Urinary bladder (tissue), 4 donors: ENCODE measurements at places on chromosomes 6 and 20.

- no peak for DNase-seq
Measured at GRCh38 chr6:35993150-35993549, 31.3 kb downstream of the SLC26A8 start.

- no peak for DNase-seq
Measured at GRCh38 chr6:11536795-11537194, 754 bp upstream of the TMEM170B start.

DNA sequence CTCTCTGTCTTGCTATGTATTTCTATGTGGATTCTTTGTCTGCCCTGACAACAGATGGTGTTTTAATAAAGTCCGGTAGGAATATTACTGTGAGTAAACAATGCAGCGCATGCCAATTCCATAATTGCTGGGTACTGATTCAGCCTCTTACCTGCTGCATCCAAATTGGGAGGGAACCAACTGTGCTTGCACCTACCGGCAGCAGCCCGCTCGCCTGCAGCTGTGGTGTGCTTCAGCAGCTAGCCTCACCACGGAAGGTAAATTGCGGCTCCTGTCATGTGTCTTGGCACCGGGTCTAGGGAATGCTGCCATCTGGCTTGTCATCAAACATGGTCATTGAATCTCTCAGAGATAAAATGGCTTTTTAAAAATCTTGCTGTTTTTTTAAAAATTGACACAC, 704.8 kb upstream of the SLC35B3 start:
- no peak for DNase-seq

- no peak for DNase-seq
Measured at GRCh38 chr6:119535332-119535731, 185.8 kb upstream of the MAN1A1 start.

DNA sequence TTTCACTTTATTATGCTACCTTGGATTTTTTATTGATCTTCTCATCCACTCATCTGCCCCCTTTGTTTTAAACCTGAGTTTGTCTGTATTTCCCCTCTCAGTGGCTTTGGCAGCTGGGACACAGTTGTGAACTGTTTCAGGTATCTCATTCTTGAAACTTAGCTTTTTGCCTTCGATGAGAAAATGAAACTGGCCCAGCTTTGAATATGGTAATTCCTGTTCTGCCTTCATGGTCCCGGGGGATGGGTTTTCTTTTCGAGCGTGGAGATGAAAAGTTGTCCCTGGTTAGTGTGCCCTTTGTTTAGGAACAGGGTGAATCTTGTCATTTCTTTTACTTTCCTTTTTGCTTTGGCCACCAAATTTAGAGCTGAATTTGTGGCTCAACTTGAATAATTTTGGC, 25.6 kb downstream of the DHX35 start:
- no peak for DNase-seq

GRCh38 chr20:45416917-45417316, 976 bp downstream of the PIGT start:
- DNase-seq: no peak

DNA sequence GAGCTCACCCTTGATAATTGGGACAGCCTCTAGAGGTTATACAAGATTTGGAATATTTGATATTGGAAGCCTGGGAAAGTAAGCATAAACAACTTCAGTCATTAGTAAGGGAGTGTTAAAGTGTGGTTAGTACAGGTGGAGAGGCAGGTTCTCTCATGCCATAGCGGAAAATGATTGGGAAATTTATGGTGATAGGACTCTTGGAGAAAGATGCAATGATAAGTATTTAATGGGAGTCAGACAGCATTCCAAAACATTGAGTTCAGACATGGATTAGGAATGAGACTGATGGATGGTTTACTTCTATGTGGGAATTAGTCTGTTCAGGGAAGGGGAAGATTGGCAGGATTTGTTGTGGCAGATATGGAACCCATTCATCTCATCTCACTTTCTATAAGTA, 152.7 kb downstream of the MCHR2 start:
- DNase-seq: no peak

DNA sequence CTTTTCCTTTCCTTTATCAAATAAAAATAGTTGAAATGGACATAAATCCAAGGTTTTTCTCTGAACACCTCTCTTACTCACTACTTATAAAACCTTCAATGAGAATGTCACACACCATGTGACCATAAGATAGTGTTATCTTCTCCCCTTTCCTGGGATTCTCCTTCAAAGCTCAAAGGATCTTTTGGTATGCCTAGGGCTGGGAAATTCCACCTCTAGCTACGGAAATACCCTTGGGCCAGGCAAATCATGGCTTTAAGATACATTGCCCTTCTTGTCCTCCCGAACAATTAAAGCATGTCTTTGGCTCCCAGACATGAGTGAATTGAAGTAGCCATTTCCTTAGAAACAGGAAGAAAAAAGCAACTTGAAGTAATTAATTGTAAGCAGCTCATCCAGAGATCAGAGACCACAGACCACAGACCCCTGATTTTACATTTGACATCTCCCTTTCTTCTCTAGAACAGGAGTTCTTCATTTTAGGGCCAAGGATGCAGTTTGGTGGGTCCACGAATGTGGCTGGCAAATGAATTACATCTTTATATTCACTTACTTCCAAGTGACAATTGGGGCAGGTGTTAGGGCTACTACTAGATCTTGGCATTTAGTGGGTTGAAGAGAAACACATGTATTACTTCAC, 4.1 kb downstream of the PLCB4 start:
- DNase-seq: no peak

DNA sequence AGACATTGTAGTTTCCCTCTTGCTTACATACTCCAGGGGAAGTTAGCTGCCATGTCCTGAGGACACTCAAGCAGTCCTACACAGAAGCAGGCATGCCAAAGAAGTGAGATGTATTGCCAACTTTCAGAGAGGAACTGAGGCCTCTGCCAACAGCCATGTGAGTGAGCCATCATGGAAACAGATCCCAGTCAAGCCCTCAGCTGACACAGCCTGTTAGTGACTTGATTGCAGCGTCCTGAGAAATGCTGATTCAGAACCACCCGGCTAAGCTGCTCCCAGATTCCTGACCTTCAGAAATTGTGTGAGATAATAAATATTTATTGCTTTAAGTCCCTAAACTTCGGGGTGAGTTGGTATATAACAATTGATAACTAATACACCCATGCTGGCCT, 38.1 kb downstream of the GSTA2 start:
- DNase-seq: no peak

DNA sequence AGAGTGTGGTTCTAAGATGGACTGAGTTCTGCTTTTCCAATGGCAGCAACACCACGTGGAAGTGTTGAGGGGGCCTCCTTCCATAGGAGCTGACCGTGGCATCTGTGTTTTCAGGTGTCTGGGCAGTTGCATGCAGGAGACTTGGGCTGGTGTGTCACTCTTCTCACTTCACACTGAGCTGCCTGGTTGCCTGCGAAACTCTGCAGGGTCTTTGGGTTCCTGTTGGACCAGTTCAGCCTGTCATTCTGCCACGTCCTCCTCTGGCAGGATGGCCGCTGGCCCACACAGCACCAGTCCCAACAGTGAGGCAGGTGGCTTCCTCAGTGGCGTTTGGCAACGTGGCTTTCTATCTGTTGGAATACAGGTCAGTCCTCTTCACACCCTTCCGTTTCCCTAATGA, 16.1 kb upstream of the UNC93A start:
- DNase-seq: no peak

GRCh38 chr6:108626777-108627176, 66.1 kb downstream of the FOXO3 start:
- DNase-seq: no peak

- DNase-seq: no peak
Measured at GRCh38 chr20:24838546-24839535, 110.2 kb upstream of the CST7 start.

DNA sequence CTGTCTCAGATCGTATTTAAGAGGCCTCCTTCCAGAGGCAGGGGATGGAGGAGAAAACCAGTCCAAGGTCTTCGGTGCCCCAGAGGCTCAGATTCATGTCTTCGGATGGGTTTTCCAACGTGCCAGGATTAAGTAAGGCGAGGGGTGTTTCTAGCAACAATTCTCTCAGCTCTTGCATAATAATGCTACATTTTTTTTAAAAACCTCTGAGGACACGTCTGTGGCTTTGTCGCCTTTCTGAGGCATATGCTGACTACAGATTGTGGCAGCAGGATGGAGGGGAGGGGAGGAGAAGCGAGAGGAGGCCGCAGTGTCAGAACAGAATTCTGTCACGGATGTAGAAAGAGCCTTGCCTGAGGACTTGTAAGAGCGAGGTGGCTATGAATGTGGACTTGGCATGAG, 17.7 kb upstream of the CCDC167 start:
- DNase-seq: no peak

DNA sequence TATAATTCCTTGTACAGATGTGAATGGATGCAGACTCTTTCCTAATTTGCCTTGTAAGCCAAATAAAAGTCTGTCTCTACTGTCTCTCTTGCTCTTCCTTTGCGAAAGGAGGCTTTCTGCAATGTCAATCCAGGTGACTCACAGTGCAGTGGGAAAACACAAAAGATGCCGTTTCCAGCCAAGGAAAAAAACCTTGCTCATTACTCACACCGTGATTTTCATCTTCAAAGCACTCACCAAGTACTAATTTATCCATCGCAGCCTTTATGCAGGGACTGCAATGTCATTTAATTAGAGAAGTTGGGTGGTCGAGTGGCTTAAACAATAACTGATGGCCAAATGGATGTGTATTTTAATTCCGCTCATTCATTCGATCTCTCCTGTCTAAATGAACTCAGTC, 23.8 kb downstream of the SAYSD1 start:
- no peak for DNase-seq
